Memory B cell (primary cell): ENCODE measurements at places on chromosomes 4 and X.

GRCh38 chrX:138128027-138128671 is 562.2 kb downstream of the ZIC3 start:
- DNase-seq, result no peak

DNA sequence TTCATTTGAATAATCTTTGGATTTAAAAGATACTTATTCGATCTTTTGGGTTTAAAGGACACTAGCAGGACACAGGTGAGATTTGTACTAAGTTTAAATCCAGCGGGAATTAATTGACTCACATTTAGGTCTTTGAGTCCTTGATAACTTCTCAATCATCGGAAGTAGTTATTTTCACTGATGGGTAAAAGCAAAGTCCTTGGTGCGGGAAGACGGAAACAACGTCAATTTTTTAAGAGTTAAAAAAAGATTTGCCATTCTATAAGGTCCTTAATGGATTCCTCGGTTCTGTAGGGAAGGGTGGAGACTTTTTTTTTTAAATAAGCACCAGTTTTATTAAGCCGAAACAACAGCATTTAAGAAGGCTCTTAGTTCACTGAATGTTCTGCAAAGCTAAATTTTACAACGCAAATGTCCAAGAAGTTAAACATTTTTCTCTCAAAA is 2.9 kb downstream of the TMSB4X start:
- no peak for DNase-seq

- DNase-seq, result no peak
Observed at GRCh38 chr4:77734928-77735327, 84.2 kb downstream of the CNOT6L start.

GRCh38 chr4:189809241-189809735 is 131.4 kb upstream of the FRG1 start:
- DNase-seq, result no peak
